Right renal cortex interstitium (tissue), 3 donors: ENCODE measurements at places on chromosomes 16 and 17. TPM values are rescaled to one million over a fixed set of nuclear protein-coding genes. Genes with fewer than 3 reads are reported as not detected.

Gene SNX20
- polyA plus RNA-seq: 0.46 TPM

Gene LPO
- polyA plus RNA-seq: 0.04 TPM

Gene KRT26
- polyA plus RNA-seq: not detected

Gene KRTAP4-6
- polyA plus RNA-seq: not detected

Gene OTOP3
- not detected for polyA plus RNA-seq

Gene MPO
- polyA plus RNA-seq: 1.6 TPM

Gene KCNH4
- polyA plus RNA-seq: not detected

Gene SPN
- 2.6 TPM for polyA plus RNA-seq

Gene ARL5C
- polyA plus RNA-seq: not detected

Gene TUBG2
- 20.7 TPM for polyA plus RNA-seq

Gene EVI2A
- polyA plus RNA-seq: 1.9 TPM

Gene PRAC1
- not detected for polyA plus RNA-seq

DNA sequence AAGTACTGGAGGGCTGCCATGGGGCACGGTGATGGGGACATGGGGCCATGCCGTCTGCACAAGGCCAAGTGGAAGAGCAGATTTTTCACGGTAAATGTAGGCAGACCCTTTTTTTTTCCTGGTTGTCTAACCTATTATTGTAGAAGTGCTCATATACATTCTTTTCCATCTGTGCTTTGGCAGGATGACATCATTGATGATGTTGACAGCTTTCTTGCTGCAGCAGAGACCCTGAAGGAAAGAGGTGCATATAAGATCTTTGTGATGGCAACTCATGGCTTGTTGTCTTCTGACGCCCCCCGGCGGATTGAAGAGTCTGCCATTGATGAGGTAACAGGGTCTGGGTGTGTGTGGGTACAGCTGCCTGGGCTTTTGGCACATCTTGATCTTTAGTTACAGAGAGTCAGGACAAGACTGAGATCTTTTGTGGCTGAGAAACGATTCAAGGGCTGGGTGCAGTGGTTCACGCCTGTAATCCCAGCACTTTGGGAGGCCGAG is 23.3 kb upstream of the SLC5A10 start:
- DNase-seq: no peak

DNA sequence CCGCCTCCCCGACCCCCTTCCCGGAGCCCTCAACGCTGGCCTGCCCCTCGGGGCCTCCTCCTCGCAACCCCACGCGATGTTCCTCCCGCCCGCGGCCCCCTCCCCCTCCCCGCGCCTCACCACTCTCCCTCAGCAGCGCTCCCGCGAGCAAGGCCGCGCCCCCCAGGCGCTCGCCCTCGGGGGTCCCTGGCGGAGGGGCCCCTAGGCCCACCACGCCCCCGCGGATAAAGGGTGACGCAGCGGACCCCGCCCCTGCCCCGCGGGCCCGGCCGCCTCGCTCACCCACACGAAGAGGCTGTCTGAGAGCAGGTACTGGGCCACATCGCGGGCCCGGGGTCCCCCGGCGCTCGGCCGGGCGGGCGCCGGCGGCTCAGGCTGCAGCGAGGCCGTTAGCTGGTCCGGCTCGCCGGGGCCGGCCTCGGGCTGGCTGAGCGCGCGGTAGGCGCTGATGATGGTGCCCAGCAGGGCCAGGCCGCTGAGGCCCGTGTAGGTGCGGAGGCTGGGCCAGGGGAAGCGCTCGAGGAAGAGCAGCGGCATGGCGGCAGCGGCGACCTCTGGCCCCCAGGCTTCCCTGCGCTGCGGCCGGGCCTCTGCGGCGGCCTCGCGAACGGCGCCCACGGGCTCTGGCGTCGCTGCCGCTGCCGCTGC is 430 bp downstream of the AMFR start:
- DNase-seq: peak; percentile 18

DNA sequence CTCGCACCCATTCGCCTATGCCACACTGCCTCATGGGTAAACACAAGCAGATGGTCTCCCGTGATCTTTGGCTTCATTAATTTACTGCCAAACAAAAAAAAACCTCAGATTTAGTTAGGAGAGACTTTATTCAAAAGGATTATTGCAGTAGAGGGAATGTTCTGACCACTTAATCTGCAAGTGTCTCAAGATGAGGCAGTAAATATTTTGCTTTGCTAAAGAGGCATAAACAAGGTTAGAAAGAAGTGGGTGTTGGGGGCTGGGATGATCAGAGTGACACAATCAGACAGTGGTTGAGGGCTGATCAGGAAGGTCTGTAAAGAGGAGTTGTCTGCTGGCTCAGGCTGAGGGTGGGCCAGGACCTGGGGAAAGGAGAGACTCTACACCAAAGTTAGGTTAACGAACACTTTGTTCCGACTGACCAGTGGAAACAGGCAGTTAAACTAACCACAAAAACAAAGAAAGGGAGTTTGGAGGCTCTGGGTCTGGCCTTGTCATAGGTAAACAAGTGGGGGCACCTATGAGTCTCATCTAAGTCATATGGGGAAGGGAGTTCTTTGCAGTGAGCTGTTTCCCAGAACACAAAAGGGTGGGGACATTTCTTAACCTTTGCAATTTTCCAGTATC is 28.5 kb downstream of the HSD17B2 start:
- DNase-seq: no peak

GRCh38 chr16:66539623-66540469 is 10.1 kb downstream of the TK2 start:
- DNase-seq: no peak

GRCh38 chr16:49693445-49693844 is 162.5 kb downstream of the ZNF423 start:
- DNase-seq: no peak

- DNase-seq: no peak
These were observed 251.2 kb downstream of the PARN start for GRCh38 chr16:14378689-14379467.

DNA sequence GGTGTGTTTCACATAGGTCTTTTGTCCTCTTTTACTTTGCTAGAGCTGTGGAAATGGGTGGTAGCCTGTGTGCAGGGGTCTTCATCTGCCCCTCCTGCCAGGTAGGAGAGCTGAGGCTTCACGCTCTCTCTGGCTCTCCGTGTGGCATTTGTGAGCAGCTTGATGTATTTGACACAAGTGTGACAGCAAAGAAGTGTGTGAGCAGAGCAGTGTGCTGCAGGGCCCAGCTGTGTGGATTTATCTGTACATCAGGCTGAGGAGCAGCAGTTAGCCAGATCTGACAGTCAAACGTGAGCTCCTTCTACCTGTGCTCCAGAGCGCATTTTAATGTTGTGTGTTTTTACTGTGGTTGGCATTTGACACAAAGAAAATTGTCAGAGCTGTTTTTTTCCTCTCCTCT is 101.8 kb downstream of the FTO start:
- no peak for DNase-seq

DNA sequence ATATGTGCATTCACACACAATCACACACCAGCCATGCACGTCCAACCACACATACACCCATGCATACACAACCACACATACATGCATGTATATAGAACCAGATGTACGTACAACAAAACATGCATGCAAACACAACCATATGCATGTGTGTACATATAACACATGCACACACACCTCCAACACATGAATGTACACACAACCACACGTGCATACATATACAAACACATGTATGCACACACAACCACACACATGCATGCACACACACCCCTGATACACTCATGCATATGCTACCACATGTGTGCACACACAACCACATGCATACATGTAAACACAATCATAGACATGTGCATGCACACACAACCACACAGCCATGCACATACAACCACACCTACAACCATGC is 52.0 kb upstream of the SDK2 start:
- no peak for DNase-seq

DNA sequence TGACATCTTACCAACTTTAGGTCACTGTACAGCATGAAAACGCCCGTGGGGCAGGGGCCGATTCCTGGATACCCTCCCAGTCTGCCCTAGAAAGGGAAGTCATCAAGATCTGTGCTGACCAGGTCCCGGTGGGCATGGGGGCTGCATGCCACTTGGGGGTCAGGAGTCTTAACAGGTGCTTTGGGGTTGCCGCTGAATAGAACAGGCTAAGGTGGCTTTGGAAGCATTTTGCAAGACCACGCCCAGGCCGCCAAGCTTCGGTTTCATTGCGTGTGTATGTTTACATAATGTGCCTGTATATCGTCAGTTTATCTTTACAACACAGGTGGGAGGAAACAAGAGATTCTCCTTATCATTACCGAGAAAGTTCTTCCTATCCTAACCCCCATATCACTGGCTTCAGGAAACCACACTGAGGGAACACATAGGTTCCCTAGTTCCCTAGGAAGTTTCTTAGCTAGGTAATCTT is 13.3 kb upstream of the USP36 start:
- DNase-seq: no peak

DNA sequence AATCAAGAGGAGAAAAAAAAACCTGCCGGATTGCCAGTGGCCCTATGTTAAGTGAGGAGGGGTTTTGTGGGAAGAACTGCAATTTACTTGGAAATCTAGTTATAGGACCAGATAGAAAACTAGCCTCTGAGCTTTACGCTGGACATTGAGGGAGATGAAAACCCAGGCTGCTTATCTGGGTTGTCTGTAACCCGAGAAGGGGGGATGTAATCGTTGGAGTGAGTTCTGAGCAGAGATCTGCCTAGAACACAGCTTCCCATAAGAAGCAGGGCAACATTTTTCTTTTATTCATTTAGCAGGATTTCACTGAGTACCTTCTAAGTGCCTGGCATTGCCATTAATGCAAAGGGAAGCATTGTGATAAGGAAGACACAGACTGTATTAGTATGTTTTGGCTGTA is 70.6 kb downstream of the KATNIP start:
- DNase-seq: no peak

GRCh38 chr16:55526441-55526840 is 17.6 kb downstream of the LPCAT2 start:
- DNase-seq: no peak

GRCh38 chr16:58843675-58844074 is 109.6 kb upstream of the GOT2 start:
- DNase-seq: no peak

DNA sequence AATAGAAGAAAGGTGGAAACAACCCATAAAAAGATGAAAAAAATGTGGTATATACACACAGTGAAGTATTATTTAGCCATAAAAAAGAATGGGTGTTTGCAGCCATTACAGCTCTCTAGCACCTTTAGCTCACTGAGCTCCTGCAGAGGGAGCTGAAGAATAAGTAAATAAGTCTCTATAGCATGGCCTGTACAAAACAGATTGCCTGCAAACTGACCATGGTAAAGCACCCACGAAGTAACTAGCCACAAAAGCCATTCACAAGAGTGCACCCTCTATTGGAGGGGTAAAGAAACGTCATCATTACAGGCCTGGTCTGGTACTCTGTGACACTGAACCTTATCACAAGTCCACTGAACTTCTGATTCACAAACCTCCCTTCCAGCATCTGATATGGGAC is 76.3 kb downstream of the USP32 start:
- DNase-seq: no peak

DNA sequence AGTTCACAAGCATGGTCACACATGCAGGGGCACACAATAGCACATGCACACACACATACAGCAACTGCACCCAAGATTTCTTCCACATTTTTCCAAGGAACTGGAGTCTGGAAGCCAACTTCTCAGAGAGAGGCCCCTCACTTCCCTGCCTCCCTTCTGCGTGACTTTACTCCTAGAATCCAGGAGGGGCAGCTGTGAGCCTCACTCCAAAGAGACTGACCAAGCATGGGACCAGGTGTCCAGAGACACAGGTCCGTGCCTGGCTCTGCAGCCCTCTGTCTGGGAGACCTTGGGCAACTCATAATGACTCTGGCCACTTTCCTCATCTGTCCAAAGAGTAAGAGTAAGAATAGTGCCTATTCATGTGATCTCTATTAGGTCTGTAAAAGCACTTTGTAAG is 104.7 kb upstream of the TMEM132E start:
- DNase-seq: no peak

DNA sequence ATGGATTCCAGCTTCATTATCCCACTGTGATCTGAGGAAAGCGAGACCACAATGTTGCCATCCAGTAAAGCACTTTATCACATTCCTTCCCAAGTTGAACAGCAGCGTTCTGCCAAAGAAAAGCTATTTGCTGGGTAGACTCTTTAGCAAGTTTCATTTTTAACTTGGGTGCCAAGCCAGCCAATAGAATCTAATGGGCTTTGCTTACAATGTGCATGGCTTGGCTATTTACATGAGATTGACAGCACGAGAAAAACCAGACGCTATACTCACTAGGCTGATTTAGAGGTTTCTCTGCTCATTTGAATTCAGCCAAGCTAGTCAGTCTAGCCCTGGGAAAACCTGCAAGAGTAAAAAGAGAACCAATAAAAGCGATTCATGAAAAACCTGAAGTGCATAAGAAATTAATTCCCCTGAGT is 108.9 kb downstream of the CDH13 start:
- no peak for DNase-seq

DNA sequence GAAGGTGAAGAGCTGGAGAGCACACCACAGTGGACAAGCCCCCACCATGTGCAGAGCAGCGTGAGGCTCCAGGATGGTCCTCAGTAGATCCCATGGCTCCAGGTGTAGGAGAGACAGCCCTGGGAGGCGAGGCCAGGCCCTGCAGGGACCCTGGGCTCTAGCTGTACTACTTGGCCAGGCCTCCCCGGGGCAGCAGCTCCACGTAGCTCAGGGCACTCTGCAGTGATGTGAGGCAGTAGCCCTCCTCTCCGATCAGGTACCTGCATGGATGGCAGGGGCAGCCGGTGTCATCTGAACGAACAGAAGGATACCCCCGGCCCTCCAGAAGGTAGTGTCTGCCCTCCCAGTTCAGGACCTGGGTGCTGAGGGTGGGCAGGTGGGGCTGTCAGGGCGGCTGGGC is 6.2 kb upstream of the SPATA2L start:
- DNase-seq: no peak

- no peak for DNase-seq
These were observed 71.5 kb downstream of the TAOK1 start for GRCh38 chr17:29461483-29462206.

GRCh38 chr16:30658731-30659506 is 688 bp downstream of the FBRS start:
- DNase-seq: peak; percentile 96

DNA sequence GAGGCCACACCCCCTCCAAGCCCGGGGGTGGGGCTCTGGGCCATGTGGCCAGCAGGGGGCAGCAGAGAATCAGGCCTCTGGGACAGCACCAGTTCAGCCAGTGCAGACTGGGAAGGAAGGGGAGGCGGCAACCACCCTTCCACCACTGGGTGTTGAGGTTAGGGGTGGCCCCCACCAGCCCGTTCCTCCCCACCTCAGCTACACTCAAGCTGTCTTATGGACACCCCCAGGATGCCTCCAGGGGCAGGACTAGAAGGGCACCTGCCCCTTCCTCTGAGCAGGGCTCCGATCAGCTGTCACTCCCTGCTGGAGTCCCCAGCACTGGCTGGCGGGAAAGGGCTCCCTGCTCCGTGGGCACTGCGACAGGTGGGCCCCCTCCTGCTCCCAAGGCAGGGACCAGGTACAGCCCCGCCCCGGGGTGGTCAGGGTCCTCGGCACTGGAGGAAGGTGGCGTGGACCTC is 21.8 kb downstream of the KATNB1 start:
- DNase-seq: no peak
